Liver (tissue), 10 donors: ENCODE measurements at places on chromosomes 6 and 20. TPM values are rescaled to one million over a fixed set of nuclear protein-coding genes. Genes with fewer than 3 reads are reported as not detected.

DNA sequence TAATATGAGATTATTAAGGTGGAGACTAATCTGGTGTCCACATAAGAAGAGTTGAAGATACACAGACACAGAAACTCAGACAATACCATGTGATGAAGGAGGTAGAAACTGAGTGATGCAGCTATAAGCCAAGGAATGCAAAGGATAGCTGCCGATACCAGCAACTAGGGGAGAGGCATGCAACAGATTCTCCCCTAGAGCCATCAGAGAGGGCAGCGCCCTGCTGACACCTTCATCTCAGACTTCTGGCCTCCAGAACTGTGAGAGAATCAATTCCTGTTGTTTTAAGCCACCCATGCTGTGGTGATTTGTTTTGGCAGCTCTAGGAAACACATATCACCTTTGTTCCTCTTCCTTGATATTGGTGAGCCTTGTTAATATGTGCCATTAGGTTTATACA, 41.5 kb downstream of the STXBP5 start:
- no peaks in the 10 kb centered on the region for H3K27me3 ChIP-seq
- no peak overlapping the region for H3K27ac ChIP-seq
- H3K4me1 ChIP-seq, result no peaks in the 10 kb centered on the region
- no peaks in the 10 kb centered on the region for H3K36me3 ChIP-seq
- no peak for DNase-seq

DNA sequence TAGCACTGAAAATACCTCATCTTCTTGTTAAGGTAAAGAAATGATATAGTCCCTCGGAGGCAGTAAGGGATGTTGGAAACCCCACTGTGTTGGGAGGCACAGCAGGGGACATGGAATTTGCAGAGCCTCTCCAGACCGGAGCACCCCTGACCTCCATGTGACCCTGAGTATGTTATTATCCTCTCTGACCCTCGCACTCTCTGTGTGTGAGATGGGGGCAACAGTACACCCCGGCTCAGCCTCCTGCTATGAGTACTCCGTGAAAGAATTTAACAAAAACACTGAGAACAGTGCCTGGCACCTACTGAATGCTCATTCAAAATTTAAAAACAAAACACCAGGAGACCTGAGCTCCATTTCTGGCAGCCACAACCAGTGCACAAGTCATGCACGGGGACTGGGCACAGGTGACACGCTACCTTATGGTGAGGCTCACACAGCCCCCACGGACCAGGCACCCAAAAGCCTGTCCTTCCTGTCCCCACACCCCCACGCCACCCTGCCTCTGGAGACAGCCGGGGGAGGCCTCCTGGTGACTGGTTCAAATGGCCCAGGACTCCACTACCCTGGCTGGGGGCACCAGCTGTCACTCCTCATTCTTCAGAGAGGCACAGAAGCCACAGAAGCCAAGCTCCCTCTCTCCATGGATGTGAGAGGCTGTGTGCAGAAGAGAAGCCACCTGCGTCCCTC, 6.1 kb downstream of the NINL start:
- no peaks in the 10 kb centered on the region for H3K27me3 ChIP-seq
- no peaks in the 10 kb centered on the region for H3K36me3 ChIP-seq
- no peaks in the 10 kb centered on the region for H3K4me1 ChIP-seq
- H3K4me3 ChIP-seq, result no peak overlapping the region

DNA sequence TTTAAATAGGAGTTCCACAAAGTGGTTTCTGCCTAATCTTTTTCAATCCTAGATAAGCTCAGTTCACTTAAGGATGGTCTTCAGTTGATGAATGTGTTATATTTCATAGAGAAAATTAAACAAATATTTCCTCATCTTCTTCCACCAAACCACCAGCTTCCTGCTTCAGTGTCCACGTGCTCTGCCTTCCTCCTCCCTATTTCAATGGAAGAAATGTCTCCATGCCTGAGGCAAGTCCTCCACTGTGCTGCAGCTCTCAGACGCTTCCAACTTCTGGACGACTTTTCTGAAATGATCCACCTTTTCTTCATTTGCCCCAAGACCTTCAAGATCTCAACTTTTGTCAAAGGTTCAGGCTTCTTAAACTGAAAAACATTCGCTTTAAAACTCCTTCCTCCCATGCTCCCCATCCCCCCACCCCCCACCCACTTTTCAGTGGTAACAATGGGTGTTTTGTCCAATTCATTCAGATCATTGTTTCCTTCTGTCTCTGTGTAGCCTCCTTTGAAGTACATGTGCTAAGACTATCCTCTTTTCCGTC, 25.3 kb upstream of the FABP7 start:
- H3K27ac ChIP-seq, result peak overlapping the region; percentile 72
- H3K4me1 ChIP-seq, result peaks cover 2% of the 10 kb centered on the region
- H3K4me3 ChIP-seq, result no peak overlapping the region
- no peak for DNase-seq
- no peaks in the 10 kb centered on the region for H3K36me3 ChIP-seq
- H3K27me3 ChIP-seq, result no peaks in the 10 kb centered on the region

GRCh38 chr6:137964876-137965275, 97.8 kb downstream of the TNFAIP3 start:
- no peaks in the 10 kb centered on the region for H3K36me3 ChIP-seq
- H3K4me1 ChIP-seq, result no peaks in the 10 kb centered on the region
- no peaks in the 10 kb centered on the region for H3K27me3 ChIP-seq
- no peak for DNase-seq

DNA sequence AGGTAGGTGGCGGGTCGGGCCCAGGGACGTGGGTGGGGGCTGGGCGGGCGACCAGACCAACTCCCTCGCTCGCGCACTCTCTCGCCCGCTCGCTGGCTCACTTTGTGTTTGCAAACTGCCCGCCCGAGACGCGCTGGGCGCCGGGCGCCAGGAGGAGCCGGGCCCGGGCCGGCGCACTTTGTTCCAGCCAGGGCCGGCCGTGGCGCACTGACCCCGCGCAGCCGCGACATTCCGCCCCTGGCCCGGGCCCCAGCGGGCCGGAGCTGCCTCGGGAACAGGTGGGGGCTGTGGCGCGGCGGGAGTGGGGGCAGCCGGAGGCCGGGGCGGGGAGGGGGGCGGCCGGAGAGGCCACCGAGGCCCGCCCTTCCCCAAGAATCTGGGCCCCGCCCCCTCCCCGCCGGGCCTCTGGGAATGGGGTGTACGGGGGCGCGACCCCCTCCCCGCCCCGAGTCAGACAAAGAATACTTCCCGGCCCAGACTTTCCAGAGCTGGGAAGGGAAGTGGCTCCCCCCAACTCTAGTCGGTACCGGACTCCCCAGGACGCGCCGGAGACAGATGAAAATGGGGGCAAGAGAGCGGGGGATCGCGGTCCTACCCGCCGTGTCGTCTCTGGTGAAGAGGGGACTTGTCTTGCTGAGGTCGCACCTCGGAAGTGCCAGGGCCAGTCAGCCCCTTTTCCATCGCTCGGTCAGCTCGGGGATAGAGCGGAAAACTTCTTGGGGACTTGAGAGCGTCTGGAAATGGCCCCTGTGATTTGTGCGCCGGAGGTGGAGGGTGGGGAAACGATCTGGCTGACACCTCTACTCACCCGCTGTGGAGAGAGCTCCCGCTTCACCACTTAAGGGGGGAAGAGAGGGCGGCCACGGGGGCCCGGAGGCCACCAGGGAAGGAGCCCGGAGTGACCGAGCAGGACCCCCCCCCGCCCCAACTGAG, 951 bp downstream of the FOXP4 start:
- peak overlapping the region; percentile 66 for H3K4me3 ChIP-seq
- no peaks in the 10 kb centered on the region for H3K36me3 ChIP-seq
- peak overlapping the region; percentile 78 for H3K27ac ChIP-seq
- no peak for DNase-seq

GRCh38 chr6:56637640-56638039, 5.0 kb downstream of the DST start:
- no peaks in the 10 kb centered on the region for H3K27me3 ChIP-seq
- H3K27ac ChIP-seq, result no peak overlapping the region
- no peak overlapping the region for H3K4me3 ChIP-seq

DNA sequence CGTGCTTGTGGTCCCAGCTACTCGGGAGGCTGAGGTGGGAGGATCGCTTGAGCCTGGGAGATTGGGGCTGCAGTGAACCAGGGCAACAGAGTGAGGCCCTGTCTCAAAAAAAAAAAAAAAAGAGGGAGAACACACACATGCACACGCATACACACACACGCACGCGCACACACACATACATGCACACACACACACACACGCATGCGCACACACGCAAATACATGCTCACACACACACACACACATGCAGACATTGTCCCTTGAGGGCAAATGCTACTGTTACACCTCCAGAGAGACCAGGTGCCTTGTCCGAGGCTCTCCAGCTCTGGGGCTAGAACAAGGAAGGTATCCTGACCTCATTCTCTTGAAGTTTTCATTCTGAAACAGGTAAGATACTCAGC, 64.5 kb downstream of the RAB44 start:
- H3K36me3 ChIP-seq, result no peaks in the 10 kb centered on the region
- no peaks in the 10 kb centered on the region for H3K27me3 ChIP-seq
- no peaks in the 10 kb centered on the region for H3K4me1 ChIP-seq
- H3K4me3 ChIP-seq, result no peak overlapping the region
- DNase-seq, result no peak

- H3K27me3 ChIP-seq, result no peaks in the 10 kb centered on the region
- H3K4me1 ChIP-seq, result peaks cover 15% of the 10 kb centered on the region
- H3K36me3 ChIP-seq, result no peaks in the 10 kb centered on the region
- H3K27ac ChIP-seq, result peak overlapping the region; percentile 55
- H3K4me3 ChIP-seq, result no peak overlapping the region
These were observed 67.4 kb upstream of the BMP2 start for GRCh38 chr20:6699921-6700562.

- H3K27me3 ChIP-seq, result no peaks in the 10 kb centered on the region
- no peaks in the 10 kb centered on the region for H3K4me1 ChIP-seq
- no peak overlapping the region for H3K4me3 ChIP-seq
- no peak for DNase-seq
- no peaks in the 10 kb centered on the region for H3K36me3 ChIP-seq
These were observed 325.2 kb upstream of the NT5E start for GRCh38 chr6:85124472-85125354.

The ERVFRD-1 gene
- not detected for total RNA-seq

The ZNF311 gene
- total RNA-seq, result 1.1 TPM

The TUBB2B gene
- total RNA-seq, result 4.6 TPM

The RALGAPB gene
- total RNA-seq, result 19.7 TPM

The MUC21 gene
- not detected for total RNA-seq

The OOEP gene
- total RNA-seq, result not detected

The NMBR gene
- total RNA-seq, result not detected
